AG04449 (cell line): ENCODE measurements at places on chromosomes 3 and 15.

- no peak for DNase-seq
Observed at GRCh38 chr15:45635763-45636292, 999 bp downstream of the SQOR start.

GRCh38 chr3:32412887-32413286 lies 21.2 kb downstream of the CMTM7 start:
- DNase-seq = no peak

GRCh38 chr15:70264738-70265465 lies 167.2 kb upstream of the TLE3 start:
- DNase-seq = no peak

GRCh38 chr3:74633021-74633420 lies 18.6 kb upstream of the CNTN3 start:
- DNase-seq = peak; percentile 66

- DNase-seq = no peak
Observed at GRCh38 chr3:13139471-13140065, 66.3 kb upstream of the IQSEC1 start.
